HuH-7.5 (cell line): ENCODE measurements at places on chromosomes 13 and 19.

- DNase-seq, result no peak
Observed at GRCh38 chr13:113914333-113915011, 50.6 kb upstream of the GAS6 start.

- no peak for DNase-seq
Observed at GRCh38 chr13:98487522-98487921, 89.4 kb downstream of the STK24 start.

DNA sequence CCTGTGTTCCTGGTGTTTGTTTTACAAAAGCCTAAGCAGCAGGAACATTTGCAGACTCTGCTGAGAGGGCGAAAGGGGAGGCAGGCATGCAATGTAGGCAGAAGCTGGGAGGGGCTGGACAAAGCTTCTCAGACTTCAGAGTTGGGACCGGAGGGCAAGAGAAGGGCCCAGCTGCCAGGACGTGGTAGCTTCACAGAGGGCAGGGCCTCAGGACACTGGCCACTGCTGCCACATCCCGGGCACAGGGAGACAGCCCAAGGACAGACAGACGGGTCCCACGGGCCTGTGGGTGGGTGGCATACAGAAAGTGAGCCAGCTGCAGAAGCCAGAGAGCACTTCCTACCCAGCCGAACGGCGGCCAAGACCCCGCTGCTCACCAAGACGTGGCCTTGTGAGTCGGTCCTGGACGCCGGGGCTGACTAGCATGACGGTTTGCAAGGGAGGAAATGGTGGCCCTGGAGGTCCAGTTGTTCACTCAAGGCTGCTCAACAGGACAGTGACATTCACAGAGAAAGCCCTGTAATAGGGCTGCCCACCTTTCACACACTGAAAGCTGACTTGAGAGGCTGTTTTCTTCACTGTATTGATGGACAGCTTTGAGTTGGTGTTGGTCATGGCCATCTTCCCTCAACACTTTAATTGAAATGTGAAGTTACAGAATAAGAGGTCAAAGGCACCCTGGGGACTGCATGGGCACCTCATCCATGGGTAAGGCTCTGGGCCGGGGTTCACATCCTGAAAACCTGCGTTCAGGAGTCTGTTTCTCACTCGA is 23.7 kb upstream of the TFDP1 start:
- no peak for DNase-seq

DNA sequence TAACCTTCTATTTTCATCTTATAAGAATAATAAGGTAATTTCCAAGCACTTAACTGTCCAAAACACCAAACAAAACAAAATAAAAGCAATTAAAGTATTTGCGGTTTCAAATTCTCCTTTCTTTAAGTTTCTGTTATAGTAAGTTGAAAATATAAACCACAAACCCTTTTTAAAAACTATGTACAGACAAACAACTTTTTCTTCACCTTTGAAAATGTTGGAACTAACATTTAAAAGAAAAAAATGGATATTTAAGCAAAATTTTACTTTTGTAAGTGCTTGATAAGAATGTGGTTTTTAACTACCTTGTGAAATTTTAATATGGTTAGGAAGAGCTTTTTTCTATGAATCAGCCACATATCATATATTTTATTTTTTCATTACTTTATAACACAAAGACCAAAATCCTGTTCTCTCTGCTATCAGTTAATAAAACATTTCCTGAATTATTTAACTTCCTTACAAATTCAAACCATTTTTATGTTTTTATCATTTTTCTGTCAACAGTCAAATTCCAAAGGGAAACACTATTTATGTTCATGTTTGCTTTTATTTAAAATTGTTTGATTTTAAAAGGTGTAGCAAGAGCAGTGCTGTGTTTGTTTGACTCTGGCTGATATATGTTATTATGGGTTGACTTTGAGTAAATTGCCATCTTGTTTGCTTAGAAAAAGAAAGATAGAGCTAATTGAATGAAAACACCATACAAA is 554.1 kb upstream of the KLHL1 start:
- no peak for DNase-seq

GRCh38 chr13:29190298-29190697 is 370.2 kb downstream of the MTUS2 start:
- no peak for DNase-seq
